ENCODE measurements at places on chromosomes 4 and X. TPM values are rescaled to one million over a fixed set of nuclear protein-coding genes. Genes with fewer than 3 reads are reported as not detected.

The FGFBP1 gene
- total RNA-seq = not detected

The CNKSR2 gene
- total RNA-seq = 18.5 TPM

The ATP2B3 gene
- 68.0 TPM for total RNA-seq

The GAGE13 gene
- not detected for total RNA-seq

The USP17L21 gene
- not detected for total RNA-seq

The LCORL gene
- 30.8 TPM for total RNA-seq

The C4orf50 gene
- 0.56 TPM for total RNA-seq

The ATP6AP1 gene
- total RNA-seq = 133 TPM

The PDS5A gene
- 66.0 TPM for total RNA-seq

The CITED1 gene
- 42.7 TPM for total RNA-seq

The RXFP1 gene
- not detected for total RNA-seq

The FAM47A gene
- not detected for total RNA-seq

The SMR3A gene
- not detected for total RNA-seq

The TBC1D1 gene
- total RNA-seq = 106 TPM

The MAGEC2 gene
- not detected for total RNA-seq

Measured in glutamatergic neuron (in vitro differentiated cells).